A549 (cell line): ENCODE measurements at places on chromosomes 1 and 21.

DNA sequence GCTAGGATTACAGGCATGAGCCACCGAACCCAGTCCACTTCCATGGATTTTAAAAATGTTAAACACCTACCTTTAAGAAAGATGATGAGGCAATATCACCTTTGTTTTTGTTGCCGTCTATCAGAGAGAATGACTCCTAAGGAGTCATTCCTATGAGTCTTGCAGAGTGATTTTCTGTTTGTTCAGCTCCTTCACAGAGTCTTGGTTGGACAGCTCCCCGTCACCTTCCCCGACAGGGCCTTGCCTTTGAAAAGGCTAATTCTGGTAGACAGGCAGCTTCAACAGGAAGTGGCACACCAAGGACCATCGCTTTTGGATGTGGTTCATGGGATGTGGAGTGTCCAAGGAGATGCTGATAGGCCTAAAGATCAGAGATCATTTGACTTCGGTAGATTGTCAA is 17.5 kb downstream of the ZBTB18 start:
- no peak for DNase-seq

DNA sequence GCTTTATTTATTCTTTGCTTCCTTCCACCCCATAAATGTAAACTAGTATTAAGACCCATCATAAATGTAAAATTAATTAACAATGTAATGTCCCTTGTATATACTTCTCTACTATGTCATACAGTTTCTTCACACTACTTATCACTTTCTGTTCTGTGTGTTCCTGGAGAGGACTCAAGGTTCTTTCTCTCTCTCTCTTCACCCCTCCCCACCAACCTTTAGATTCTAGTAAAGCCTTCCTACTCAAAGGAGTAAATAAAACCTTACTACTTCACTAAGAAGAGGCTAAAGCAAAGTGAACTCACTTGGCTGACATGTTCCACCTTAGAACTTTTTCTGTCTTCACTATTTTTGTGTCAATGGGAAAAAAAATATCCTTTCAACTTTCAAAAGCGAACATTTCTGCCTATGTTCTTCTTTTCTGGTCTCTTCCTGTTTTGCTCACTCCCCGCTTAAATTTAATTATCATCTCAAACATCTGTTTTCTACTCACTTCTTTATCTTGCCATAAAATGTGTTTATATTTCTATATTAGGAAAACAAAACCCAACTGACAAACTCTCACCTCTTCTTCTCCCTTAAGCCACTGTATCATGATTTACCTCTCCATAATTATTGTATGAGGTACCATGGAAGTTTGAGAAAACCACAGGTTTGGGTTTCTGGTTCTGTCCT is 260.3 kb downstream of the DPYD start:
- no peak for DNase-seq

DNA sequence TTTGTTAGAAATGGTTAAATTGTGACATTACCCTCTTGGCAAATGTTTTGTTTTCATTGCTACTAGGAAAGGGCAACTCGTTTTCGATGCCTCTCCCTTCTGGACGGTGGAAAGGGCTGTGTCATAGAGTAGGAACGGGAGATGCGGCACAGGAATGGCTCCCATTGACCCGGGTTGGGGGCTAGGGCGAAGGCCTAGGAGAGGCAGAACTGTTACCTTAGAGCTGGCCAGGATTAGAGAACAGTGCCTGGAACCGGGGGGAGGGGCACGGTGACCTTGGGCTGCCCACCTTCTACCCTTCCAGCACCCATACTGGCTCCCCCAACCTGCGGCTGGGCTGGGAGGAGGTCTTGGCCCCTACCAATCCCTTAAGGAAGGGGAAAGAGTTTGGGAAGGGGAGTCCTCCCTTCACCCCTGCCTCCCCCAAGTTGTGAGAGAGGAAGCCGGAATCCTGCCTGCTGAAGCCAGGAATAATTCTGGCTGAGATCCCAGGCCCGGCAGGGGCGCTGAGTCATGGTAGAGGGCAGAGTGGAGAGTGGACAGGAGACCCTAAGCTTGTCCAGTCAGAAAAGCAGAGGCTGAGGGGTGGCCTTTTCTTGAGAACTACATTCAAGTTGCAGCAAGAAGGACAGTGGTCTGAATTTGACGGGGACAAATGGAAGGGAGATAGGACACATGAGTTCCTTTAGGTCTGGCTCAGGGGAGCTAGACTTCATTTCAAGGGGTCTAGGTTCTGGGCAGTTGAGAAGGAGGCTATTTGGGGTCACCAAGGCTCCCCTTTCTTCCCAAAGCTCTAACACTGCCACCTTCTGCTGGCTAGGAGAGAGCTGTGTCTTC is 8.2 kb downstream of the LMNA start:
- DNase-seq = no peak

- no peak for DNase-seq
Measured at GRCh38 chr21:30942192-30942591, 60.8 kb upstream of the KRTAP11-1 start.

DNA sequence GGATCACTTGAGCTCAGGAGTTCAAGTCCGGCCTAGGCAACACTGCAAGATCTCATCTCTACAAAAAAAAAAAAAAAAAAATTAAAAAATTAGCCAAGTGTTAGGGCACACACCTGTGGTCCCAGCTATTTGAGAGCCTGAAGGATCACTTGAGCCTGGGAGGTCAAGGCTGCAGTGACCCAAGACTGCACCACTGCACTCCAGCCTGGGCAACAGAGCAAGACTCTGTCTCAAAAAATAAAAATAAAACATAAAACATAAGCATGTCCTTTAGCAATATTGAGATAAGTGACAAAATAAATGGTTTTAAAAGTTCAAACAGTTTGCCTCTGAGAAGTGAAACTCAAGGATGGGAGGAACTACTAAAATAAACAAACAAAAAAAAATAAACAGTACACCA is 101.2 kb downstream of the RERE start:
- DNase-seq = no peak

- no peak for DNase-seq
Measured at GRCh38 chr1:82979593-82980236, 1019.2 kb downstream of the TTLL7 start.

GRCh38 chr1:115311474-115311989 is 26.5 kb downstream of the NGF start:
- DNase-seq = no peak

DNA sequence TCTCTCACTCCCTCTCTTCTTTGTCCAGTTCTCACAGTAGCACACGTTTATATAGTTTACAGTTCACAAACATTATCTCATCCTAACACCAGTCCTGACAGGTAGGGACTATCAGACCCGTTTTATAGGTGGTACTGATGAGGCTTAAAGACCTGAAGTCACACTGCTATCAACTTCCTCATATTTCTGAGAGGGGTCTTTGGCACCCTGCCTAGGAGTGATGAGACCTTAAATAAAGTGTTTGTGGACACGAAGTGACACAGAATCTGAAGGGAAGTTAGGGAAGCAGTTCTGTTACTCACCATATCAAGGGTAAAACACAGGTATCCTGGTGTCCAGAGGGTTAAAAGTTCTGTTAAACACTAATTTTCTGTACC is 590 bp upstream of the TACSTD2 start:
- DNase-seq = no peak

DNA sequence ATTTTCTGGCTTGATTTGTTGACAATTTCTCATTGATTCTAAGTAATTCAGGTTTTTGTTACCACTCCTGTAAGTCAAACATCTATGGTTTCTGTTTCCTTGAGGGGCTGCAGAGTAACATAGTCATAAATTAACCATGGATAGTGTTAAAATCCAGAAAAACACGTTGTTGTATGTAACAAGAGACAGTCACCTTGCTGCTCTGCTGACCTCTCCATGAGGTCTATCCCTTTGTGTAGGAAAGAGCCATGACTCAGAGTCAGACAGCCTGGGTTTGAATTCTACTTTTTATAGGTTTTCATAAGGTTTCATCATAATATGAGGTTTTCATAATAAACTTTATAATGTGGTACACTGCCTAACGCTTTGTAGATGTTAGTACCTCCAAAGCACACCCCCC is 27.6 kb upstream of the NBL1 start:
- DNase-seq = no peak

DNA sequence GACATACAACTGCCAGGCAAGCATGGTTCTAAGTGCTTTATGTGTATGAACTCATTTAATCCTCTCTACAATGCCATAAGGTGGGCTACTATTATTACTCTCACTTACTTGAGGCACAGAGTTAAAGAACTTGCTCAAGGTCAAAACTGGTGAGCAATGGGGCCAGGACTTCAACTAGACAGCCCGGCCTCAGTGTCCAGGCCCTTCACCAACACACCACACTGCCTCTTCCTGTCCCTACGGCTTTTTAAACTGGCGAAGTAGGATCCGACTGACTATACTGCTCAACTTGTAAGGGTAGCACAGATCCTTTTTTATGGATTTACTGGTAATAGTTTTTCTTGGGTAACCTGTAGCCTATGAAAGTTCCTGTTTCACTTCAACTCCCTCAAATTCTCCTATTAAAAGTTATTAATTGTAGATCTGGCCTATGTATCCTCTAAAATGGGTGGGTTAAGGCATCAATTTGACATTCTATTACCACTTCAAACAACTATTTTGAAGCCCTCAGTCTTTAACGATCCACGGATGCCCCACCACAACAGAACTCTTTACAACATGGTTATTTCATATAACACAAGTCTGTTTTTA is 4.3 kb downstream of the ERRFI1 start:
- no peak for DNase-seq
